ENCODE measurements at places on chromosomes 4 and X.
A peak's percentile ranks its signal among the peaks of the same experiment; 100 is the strongest.

DNA sequence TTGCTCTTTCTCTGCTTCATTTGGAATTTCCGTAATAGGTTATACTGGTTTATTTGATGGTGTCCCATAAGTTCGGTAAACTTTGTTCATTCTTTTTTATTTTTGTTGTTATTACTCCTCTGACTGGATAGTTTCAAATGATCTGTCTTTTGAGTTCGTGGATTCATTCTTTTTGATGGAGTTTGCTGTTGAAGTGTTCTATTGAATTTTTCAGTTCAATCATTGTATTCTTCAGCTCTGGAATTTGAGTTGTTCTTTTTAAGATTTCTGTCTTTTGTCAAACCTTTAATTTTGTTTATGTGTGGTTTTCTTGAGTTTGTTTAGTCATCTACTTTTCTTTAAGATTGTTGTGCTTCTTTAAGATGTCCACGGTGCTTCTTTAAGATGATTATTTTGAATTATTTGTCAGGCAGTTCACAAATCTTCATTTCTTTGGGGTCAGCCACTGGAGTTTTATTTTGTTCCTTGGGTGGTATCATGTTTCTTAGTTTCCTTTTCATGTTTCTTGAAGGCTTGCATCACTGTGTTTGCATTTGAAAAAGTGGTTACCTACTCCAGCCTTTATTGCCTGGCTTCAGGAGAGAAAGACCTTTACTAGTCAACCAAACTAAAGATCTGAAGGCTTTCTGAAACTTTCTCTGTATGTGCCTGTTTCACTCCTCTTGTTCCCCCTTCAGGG lies 154.8 kb upstream of the ANXA3 start:
- DNase-seq: no peak

DNA sequence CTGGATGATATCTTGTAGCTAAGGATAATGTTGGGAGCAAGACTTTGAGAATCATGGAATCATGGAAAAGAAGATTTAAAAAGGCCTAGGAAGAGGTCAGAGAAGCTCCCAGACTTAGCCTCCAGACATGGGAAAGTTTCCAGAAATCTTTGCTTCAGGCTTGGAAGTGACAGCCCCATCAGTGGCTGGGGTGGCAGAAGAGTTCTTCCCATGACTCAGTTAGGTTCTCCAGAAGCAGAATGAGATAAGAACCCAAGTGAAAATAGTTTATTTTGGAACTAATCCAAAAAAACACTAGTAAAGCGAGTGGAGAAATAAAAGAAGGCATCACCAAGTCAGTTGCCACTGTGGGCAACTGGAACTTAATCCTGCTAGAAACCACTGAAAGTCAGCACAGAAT lies 506.9 kb downstream of the MID1IP1 start:
- no peak for DNase-seq

GRCh38 chr4:6971536-6972374 lies 62.1 kb downstream of the TBC1D14 start:
- DNase-seq: no peak

- peak; percentile 77 for DNase-seq
Observed at GRCh38 chrX:9942086-9942485, 25.1 kb upstream of the CLDN34 start.

- no peak for DNase-seq
Observed at GRCh38 chr4:43587758-43588157, 695.2 kb downstream of the GRXCR1 start.

GRCh38 chr4:172202480-172203076 lies 389.4 kb downstream of the GALNTL6 start:
- no peak for DNase-seq

DNA sequence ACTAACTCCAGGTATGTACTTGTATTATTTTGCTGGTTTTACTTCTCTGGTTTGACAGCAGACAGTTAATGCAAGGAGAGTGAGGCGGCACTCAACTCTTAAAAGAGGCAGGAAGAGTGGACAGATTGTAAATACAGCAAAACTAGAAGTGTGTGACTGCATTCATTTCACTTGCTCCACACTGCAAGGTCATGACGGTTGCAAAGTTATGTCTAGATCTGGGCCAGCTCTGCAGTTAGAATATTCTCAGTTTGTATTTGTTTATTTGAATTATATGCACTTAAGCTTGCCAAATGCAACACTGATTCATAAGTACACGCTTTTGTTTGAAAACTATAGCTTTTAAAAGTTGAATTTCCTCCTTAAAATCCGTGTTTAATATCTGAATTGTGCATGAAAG lies 148.9 kb downstream of the STIM2 start:
- DNase-seq: no peak

DNA sequence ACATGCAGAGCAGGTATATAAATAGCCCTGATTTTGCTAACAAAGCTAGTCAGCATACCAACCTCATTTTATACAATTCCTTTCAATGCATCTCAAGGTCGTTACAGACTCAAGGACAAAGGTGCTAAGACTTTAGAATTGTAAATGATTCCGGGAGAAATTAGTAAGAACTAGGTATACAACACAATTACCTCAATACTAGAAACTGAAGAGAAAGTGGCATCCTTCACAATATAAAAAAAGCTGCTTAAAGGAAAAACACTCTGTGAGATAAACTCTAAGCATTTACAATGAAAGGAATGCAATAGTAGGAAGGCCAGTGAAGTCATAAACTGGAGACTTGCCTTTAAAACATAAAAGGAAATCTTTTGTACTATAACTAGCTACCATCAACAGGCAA lies 11.9 kb downstream of the TNMD start:
- no peak for DNase-seq

DNA sequence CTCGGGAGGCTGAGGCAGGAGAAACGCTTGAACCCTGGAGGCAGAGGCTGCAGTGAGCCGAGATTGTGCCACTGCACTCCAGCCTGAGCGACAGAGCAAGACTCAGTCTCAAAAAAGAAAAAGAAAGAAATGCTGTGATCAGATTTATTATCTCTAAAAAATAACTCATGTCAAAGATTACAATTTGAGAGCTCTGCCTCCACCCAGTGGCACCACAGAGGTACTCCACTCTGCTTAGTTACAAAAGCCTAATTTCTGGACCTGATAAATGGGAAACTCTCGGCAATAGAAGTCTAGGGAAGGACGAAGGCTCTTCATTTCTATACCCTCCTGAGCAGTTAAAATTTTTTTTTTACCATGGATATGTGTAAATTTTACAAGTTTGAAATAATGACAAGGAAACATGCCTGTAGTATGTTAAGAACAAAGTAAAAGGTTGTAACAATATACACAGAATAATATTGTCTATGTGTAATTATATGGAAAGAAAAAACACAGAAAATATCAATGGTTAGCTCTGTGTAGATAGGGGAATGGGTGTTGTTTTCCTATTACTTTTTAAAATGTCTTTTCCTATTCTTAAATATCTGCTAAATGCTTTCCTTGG lies 149.8 kb downstream of the STIM2 start:
- peak; percentile 66 for DNase-seq

DNA sequence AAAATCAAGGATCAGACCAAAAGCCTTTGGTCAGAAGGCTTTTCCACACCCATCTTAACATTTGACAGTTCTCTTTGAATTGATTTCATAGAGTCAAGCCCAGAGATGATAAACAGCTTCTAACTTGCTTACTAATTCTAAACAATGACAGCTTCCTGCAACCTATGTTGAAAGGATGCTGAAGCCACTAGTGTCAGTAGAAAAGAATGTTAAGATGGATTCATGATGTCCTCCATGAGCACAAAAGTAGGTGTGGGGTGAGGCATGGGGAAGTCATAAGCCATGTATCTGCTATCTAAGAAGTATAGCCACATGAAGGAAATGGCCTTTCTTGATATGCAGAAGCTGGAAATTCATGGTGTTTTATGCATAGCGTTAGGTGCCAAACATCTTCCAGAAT lies 269.3 kb downstream of the DHX15 start:
- DNase-seq: no peak

DNA sequence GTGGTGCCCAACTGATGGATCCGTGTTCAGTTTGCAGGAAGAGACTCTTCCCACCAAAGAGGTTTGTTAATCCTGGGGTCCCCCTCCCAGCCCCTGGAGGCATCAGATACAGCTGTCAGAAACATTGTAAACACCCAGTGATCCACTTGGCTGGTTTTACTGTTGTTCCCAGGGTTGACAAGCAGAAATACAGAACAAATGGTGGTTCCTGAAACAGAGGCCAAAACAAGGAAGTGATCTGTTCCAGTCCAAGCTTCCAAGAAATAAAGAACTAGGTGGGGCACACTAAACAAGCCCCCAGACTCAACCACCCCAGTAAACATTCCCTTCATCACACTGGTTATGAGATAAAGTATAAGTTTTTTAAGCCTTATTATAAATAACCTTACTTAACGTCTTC lies 1.4 kb downstream of the TMLHE start:
- DNase-seq: no peak

DNA sequence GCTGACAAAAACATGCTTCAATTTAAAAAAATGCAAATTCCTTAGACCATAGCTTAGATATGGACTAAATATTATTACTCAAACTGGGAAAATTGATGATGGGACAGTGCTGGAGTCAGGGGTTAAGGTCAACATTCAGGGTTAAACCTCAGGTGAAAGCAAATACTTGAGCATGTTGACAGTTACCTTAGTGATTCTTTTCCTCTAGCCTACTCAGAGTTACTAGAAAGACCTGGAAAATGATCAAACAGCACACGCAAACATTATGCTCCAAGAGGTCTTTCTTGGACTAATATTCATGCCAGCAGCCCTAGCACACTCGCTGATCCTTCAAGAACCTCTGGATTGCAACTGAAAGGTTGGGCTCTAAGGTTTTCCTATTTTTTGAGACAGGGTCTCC lies 10.8 kb downstream of the IGFBP7 start:
- DNase-seq: no peak

- peak; percentile 79 for DNase-seq
Observed at GRCh38 chrX:20265221-20265725, 1.4 kb downstream of the RPS6KA3 start.

- DNase-seq: no peak
Observed at GRCh38 chr4:182913621-182914020, 3.6 kb downstream of the DCTD start.

- no peak for DNase-seq
Observed at GRCh38 chr4:184861047-184861446, 35.3 kb upstream of the ACSL1 start.

GRCh38 chr4:12545812-12546211 lies 938.3 kb downstream of the RAB28 start:
- no peak for DNase-seq

DNA sequence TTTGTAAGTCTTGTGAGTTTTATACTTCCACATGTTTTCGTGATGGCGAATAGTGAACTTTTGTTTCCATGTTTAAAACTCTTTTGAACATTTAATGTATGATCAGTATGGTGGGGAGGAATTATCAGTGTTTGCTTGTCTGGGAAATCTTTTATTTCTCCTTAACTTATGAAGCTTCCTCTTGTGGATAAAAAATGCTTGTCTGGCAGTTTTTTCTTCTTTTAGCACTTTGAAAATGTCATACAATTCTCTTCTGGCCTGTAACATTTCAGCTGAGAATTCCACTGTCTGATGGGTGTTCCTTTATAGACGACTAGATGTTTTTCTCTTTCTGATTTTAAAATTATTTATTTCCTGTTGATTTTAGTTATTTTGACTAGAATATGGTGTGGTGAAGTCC lies 576.0 kb downstream of the DACH2 start:
- no peak for DNase-seq

DNA sequence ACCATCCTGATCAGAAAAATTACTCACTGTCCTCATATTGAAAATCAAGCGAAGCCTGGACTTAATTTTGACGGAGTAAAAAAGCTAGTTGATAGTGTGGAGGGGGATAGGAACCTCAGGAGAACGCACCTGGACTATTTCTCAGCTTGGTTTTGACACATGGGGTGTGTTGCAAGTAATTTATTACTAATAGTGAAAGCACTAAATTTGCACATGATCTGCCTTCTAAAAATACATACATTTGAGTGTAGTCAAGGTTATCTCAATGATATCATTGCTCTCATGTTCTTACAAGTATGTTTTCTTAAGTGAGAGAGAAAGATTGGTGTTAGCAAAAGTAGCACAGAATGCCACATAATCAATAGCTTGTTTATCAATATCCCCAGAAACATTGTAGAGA lies 29.5 kb downstream of the LRIT3 start:
- no peak for DNase-seq

GRCh38 chr4:45004847-45005565 lies 278.6 kb upstream of the GNPDA2 start:
- DNase-seq: no peak

DNA sequence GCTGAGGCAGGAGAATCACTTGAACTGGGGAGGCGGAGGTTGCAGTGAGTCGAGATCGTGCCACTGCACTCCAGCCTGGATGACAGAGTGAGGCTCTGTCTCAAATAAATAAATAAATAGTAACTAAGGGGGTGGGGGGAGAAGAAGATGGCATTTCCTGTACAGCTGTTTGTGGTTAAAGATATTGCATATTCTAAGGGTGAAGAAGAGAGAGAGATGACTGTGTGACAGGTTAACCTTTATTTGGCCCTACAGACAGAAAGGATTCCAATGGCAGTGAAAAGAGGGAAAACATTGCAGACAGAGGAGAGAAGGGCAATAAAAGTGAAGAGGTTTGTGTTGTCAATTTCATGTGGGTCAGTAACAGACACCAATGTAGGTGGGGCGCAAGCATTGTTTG lies 9.4 kb downstream of the TASL start:
- DNase-seq: no peak

GRCh38 chr4:52621567-52621966 lies 37.5 kb downstream of the USP46 start:
- DNase-seq: no peak

GRCh38 chr4:26779674-26780073 lies 81.0 kb upstream of the STIM2 start:
- DNase-seq: no peak

GRCh38 chrX:152614791-152615190 lies 22.9 kb upstream of the GABRQ start:
- no peak for DNase-seq

GRCh38 chr4:102139132-102139573 lies 206.1 kb downstream of the SLC39A8 start:
- no peak for DNase-seq

- DNase-seq: no peak
Observed at GRCh38 chr4:82746705-82747574, 51.7 kb downstream of the SCD5 start.

DNA sequence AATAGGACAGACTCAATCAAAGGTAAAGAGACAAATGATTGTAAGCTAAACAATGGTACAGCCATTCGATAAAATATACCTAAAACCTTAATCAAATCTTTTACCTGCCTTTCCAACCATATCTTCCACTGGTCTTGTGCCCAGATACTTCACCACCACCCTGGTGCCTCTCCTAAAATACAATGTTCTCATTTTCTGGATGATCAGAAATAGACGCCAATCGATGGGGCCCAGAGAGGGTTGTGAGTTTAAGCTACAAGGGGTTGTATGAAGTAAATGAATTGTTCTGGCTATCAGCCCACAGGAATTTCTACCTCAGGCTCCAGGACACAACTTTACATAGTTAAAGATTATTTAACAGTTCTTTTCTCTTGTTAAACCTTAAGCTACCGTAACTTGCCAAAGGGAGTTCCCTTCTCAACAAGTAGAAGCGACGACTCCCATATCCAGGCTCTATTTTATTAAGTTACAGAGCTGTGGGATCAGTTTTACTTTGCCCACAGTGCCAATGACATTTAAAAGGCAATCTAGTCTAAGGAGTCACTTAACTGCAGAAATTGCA lies 99.1 kb downstream of the CHRNA9 start:
- no peak for DNase-seq

GRCh38 chr4:78864405-78865024 lies 74.7 kb downstream of the PAQR3 start:
- no peak for DNase-seq
